Fibroblast of lung (primary cell): ENCODE measurements at places on chromosomes 7 and 10. TPM values are rescaled to one million over a fixed set of nuclear protein-coding genes. Genes with fewer than 3 reads are reported as not detected.
A peak's percentile ranks its signal among the peaks of the same experiment; 100 is the strongest.

Gene TDRD1
- total RNA-seq: 0.26 TPM in 1 of 2 replicates, not detected in the other

DNA sequence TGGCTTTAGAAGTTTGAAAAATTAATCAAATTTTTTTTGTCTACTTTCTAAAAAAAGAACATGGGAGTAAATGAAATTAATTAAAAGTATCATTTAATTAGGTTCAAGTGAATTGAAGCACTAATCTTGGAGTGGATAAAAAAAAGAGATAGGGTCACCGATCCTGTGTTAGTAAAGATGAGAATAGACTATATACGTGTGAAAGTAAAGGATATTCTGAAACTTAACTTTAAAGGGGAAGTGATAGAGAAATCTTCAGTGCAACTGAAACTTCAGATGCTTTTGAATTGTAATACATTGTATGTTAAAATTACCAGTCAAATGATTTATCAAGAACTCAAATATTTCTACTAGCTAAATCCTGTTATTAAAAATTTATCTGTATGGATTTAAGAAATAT lies 4.8 kb downstream of the NHLRC2 start:
- no peak for DNase-seq

DNA sequence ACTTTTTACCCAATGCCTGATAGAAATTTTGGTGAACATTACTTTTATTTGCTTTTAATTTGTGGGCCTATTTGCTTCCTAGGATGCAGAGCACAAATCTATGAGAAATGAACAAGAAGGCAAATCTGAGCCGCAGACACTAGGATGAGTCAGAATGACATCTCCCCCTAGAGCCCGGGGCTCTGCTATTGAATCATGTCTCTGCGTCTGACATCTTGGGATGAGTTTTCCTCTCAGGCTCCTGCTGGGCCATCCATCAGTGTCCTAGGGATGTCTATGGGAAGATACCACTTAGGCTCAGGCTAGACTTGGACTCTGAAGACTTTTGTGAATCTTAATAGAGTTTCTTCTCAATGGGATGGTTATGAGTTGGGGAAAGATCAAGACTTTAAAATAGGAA lies 157.3 kb upstream of the MTPN start:
- peak; percentile 53 for DNase-seq

- DNase-seq: peak; percentile 52
These were observed 24.2 kb upstream of the RASSF4 start for GRCh38 chr10:44935201-44935965.

DNA sequence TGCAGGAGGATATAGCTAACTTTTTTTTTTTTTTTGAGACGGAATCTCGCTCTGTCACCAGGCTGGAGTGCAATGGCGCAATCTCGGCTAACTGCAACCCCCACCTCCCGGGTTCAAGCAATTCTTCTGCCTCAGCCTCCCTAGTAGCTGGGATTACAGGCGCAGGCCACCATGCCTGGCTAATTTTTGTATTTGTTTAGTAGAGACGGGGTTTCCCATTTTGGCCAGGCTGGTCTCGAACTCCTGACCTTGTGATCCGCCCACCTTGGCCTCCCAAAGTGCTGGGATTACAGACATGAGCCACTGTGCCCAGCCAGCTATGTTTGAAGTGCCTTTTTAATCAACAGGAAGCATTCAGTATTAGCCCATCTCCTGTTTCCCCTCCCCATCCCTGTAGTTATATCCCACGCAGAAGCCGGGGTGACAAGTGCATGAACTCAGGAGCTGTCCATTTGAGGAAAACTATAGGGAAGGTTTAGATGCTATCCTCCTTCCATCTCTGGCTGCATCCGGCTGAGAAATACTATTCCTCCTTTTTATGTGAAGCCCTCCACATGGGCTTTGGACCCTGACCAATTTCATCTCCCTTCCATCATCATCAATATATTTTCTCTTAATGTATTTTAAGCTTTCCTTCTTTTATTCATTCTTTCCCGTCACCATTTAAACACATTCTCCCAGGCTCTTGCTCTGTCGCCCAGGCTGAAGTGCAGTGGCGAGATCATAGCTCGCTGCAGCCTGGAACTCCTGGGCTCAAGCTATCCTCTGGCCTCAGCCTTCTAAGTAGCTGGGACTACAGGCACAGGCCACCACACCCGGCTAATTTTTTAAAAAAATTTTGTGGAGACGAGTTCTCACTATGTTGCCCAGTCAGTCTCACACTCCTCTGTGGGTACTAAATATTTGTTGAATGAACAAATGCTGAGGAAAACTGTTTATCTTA lies 1.3 kb upstream of the POT1 start:
- no peak for DNase-seq

GRCh38 chr10:70265032-70265689 lies 18.6 kb downstream of the NPFFR1 start:
- DNase-seq: no peak

- DNase-seq: no peak
These were observed 45.7 kb upstream of the UBE2H start for GRCh38 chr7:129998446-129998845.
